ENCODE measurements at places on chromosomes 3 and 15.

DNA sequence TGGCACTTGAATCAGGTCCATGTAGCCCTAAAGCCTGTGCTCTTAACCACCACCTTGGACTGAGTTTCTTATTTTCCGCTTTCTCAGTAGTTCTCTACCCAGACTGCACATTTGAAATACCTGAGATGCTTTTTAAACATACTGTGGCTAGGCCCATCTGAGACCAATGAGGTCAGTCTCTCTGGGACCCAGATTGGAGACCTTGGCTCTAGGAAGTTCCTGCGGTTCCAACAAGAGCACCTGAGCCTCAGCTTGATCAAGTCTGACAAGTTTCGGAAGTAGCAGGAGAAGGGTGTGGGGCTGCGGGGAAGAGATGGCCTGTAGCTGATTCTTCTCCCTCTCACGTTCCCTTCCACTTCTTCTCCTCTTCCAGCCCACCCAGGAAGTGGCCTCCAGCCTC is 11.5 kb upstream of the TSEN2 start:
- DNase-seq: no peak

DNA sequence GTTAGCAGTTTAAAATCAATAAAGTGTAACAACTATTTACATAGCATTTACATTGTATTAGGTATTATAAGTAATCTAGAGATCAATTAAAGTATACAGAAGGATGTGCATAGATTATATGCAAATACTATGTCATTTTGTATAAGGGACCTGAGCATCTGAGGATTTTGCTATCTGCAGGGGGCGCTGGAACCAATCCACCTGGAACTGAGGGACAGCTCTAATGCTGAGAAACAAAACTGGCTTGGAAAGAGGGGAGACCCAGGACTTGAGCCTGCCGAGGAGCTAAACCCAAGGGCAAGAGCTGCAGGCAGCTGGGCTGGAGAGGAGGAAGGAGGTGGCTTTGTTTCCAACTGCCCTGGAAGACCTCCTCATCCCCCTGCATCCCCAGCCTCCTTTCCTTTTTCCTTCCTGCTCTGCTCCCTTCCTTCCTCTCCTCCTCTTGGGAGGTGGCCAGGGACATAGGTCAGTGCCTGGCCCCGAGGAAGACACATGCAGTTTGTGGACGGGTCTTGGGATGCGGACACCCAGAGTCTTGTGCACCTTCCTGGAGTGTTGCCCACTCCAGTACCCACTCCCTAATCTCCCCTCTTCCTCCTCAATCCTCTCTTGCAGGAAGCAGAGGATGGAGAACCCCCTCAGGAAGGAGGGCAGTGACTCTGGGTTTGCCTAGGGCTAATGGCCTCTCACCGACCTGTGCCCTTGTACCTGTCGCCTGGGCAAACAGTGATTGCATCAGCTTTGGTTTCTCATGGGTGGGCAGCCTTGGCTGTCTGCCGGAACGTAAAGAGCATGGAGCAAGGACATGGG is 825 bp upstream of the RTP3 start:
- peak; percentile 15 for DNase-seq

DNA sequence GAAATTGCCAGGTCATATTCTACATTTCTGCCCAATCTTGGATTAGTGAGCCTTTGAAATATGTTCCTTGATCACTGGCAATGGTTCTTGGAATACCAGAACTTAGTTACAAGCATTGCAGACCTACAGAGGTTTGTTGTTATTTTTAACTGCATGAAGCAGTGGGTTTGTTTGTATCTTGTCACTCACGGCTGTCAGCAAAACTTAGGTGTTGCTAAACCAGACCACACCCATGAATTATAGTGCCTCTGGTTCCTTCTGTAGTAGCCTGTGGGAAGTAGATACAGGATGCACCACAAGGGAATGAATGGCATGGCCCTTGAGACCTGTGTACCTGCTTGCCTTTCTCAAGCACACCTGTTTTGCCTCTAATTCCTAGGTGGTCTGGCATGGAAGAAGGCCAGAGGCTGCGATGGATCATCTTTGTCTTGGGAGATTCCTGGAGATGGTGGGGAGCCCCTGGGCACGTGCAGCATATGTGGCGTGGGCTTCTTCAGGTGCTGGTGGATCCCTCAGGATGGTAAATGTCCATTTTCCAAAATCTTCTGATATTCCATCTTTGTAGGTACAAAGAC is 138.8 kb downstream of the SNRPN start:
- no peak for DNase-seq

GRCh38 chr3:133745981-133746711 is at the start of gene TF:
TSS of gene TF (plus strand) at chr3:133746393. CDS start at chr3:133746441, 48 bp downstream.
- no peak for DNase-seq

DNA sequence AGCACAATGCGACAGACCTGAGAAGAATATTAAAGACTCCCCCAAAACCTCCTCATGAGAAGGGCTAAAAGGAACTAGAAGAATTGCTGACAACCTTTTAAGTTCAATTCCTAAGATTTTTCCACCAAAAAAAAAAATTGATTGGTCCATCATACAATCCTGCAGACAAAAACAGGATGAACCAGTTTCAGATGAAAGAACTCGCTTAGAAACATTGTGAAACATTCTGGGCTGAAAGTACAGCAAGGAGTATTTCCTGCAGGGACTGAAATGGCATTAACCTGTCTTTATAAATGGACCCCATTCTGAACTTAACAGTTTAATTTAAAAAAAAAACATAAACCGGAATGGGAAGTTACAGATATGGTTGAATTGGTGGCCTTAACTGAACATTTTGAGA is 96.0 kb upstream of the FAM174B start:
- no peak for DNase-seq

DNA sequence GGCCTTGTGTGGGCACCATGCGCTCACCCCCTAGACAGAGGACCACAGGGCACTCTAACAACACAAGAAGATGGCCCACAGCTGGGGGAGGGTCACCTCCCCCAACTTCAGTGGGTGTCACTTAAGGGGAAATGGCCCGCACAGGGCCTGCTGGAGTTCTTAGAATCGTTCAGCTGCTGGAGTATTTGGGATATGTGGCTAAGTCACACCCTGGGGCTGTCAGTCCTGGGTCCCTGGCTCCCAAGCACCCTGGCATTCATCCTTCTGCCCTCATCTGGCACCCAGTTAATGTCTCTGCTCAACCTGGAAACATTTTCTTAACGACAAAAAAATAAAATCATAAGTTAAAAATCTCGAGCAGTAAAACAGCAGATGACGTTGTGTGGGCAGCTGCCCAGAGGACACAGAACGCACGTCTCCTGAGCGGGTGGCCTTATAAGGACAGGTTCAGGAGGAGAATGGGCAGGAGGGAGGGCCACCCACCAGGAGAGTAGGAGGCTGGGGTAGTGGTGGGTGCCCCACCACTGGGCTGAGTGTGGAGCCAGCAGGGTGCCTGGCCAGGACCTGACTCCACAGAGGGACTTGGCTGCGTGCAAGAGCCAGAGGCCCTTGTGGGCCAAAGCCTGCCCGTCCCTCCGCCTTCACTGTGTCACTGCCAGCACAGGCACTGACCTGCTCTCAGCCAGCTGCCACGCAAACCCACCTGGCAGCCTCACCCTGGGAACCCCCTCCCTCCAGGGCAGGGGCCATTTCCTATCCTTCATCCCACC is 11.5 kb downstream of the KBTBD13 start:
- no peak for DNase-seq

- no peak for DNase-seq
Observed at GRCh38 chr3:52895418-52895817, 1.9 kb downstream of the STIMATE start.

DNA sequence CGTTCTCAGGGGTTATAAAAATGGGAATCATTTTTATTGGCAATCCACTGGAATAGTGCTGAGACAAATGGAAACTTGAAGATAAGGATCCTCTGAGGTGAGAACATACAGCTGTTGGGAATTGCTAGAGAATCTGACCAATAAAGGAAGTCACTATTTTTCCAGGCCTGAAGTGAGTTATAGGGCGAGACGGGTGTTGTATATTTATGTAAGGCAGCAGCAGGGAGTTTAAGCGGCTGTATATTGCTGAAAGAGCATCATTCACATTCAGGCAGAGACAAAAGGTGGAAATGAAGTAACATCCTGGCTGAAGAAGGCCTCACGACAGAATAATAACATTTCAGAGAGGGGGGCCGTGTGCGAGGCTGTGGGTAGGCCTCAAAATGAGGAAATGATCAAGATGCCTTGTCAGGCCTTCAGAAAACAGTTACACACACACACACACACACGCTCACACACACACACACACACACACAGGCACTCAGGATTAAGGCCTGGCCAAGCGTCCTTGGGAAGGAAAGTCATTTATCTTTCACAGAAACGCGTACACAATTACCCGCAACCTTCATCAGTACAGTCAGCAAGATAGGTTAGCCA is 964.9 kb upstream of the NR2F2 start:
- no peak for DNase-seq

- no peak for DNase-seq
Observed at GRCh38 chr3:26714485-26714884, 91.9 kb downstream of the LRRC3B start.

DNA sequence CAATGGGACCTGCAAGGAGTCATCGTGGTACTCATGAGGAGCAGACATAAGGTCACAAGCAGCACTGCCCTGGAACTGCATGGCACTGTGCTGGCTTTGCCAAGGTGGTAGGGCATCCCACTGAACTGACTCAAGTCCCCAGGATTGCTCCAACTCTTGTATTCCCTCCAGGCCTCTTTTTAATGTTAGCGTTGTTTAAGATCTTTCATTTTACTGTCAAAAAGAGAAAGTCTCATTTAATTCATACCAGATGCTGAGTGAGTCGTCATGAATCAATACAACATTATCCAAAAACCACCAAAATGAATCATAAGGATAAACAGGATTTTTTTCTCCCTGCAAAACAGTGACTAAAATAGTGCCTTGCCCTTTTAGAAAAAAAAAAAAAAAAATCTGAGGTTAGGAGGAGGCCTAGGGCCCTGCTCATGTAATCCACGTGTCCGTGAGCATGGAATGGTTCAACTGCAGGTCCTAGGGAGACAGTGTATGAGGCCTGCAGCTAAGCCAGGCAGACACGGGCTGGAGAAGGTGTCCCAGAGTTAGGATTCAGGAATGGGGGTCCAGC is 36.7 kb upstream of the BLM start:
- no peak for DNase-seq

GRCh38 chr3:171159822-171160157 is 133.3 kb upstream of the SLC2A2 start:
- no peak for DNase-seq

DNA sequence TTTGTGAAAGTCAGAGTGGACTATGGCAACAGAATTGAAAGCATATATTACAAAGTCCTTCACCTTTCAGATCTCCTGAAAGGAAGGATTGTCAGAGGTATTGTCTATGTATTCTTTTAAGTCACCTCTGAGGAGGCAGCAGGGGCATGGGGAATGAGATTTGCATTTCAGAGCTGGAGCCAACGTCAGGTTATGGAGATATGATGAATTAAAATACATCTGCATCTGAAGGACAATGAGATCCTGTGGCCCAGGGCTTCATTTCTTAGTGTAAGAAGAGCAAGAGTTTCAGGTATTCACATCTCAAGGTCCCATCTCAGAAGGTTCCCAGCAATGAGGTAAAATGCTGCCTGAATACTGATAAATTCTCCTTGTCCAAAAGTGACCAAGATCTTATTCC is 695.8 kb downstream of the TUSC7 start:
- no peak for DNase-seq

- no peak for DNase-seq
Observed at GRCh38 chr15:39504808-39505207, 76.1 kb upstream of the THBS1 start.

DNA sequence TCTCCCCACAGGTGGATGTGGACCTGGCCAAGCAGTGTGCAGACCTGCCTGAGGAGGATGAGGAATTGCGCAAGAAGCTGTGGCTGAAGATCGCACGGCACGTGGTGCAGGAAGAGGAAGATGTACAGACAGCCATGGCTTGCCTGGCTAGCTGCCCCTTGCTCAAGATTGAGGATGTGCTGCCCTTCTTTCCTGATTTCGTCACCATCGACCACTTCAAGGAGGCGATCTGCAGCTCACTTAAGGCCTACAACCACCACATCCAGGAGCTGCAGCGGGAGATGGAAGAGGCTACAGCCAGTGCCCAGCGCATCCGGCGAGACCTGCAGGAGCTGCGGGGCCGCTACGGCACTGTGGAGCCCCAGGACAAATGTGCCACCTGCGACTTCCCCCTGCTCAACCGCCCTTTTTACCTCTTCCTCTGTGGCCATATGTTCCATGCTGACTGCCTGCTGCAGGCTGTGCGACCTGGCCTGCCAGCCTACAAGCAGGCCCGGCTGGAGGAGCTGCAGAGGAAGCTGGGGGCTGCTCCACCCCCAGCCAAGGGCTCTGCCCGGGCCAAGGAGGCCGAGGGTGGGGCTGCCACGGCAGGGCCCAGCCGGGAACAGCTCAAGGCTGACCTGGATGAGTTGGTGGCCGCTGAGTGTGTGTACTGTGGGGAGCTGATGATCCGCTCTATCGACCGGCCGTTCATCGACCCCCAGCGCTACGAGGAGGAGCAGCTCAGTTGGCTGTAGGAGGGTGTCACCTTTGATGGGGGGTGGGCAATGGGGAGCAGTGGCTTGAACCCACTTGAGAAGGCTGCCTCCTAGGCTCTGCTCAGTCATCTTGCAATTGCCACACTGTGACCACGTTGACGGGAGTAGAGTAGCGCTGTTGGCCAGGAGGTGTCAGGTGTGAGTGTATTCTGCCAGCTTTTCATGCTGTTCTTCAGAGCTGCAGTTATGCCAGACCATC is 8.6 kb downstream of the VPS18 start:
- no peak for DNase-seq

- DNase-seq: no peak
Observed at GRCh38 chr15:39078026-39078425, 502.9 kb upstream of the THBS1 start.

DNA sequence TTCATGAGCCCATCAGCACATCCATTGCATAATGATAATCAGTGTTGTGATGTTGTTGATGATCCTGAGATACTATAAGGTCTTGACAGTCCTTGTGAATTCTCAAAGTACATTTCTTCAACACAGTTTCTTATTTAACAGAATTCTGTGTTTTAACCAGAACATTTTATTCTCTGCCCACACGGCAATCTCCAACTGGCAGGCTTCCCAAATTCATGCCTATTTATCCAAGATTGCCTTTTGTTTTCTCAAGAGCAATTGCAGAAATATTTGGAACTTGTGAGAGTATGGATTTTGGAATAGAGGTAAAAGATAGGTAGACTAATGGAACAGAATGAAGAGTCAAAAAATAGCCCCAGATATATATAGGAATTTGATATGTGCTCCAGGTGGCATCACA is 116.0 kb downstream of the UACA start:
- DNase-seq: no peak

DNA sequence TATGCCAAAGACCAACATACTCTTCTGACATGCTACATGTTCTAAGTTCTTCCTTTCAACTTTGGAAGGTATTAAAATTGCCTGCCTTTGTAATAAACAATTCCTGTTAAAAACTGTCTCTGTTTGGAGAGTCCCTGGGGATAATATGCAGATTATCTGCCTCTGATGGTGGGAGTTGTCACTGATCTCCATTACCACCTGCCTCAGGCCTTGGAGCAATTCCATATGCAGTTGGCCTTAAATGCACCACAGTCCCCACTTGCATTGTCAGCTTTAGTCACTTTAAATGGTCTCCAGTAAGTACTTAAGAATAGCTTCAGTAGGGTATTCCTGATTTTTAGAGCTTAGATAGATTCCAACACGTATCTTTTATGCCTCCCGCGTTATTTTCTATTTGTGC is 121.1 kb upstream of the GOLIM4 start:
- no peak for DNase-seq

Data from stimulated activated CD4-positive, alpha-beta T cell treated with anti-CD3 and anti-CD28 coated beads, Interleukin-4, amount 100 ng/mL, for 48 hours (primary cell).